ENCODE measurements at places on chromosomes 3 and 15.

GRCh38 chr3:172478116-172478515 lies 29.9 kb upstream of the GHSR start:
- DNase-seq = no peak

GRCh38 chr15:40358471-40359353 lies 693 bp downstream of the DISP2 start:
- DNase-seq = peak; percentile 53

DNA sequence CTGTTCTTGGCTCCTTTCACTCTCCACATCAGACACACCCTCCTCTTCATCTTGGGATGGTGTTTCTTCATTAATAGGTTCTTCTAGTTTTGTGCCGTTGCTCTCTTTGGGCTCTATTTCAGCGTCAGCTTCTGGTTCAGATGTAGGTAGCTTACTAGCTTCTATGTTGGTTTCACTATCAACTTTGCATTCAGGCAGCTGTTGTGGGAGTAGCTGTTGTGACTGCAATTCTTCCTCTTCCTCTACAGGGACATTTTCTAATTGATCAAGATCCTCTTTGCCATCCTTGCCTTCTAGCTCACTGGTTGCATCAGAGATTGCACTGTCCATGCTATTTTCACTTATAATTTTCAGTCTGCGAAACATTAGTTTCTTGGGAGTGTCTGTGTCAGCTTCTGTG lies 80.1 kb downstream of the SETD2 start:
- no peak for DNase-seq

GRCh38 chr15:48748535-48748934 lies 62.3 kb downstream of the CEP152 start:
- DNase-seq = no peak

DNA sequence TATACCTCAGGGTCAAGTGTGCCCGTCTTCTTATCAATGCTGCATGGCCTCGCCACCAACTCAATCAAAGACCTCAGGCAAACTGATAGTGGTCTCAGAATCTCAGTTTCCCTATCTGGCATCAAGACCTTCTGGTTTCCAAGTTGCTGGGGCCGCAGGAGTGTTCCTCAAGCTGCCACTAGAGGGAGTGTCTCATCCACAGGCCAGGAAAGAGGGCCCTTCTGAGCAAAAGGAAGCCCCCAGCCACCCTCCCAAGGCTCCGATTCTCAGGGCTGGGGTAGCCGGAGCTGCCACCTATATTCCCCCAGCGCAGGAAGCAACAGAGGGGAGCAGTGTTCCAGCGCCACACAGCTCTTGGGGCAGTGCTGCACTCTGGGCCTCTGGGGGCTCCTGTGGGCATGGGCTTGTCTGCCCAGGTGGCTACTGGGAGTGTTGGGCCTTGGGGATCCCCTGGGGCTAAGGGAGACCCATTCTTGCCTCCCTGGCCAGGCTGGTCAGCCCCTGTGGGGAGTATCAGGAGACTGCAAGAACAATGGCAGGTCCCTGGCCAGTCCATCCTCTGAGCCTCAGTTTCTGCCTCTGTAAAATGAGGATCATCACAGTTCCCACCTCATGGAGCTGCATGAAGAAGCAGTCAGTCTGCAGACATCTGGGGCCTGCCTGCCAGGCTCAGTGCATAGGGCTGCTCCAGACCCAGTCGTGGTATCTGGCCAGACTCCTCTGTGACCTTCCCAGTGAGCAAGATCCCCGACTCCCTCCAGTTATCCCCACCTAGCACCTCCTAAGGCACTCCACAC lies 23.4 kb upstream of the SEC13 start:
- no peak for DNase-seq

DNA sequence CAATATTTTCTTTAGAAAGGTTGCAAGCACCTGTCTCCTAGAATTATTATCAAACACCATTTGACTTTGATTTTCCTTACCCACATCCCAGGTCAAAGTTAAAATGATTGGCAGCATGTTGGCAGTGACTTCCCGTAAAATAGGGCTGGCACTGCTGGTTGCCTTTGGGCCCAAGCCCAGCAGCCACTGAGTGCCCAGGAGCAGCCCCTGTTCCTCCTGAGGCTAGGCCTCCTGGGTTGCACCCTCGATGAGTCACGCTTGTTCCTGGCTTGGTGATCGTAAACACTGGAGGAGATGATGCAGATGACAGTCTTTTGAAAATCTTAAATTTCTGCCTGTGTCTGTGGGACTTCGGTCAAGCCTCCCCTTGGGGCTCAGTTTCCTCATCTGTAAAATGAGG lies 290.0 kb downstream of the TLE3 start:
- peak; percentile 16 for DNase-seq

- DNase-seq = no peak
Measured at GRCh38 chr3:12363397-12364195, 74.7 kb downstream of the PPARG start.

DNA sequence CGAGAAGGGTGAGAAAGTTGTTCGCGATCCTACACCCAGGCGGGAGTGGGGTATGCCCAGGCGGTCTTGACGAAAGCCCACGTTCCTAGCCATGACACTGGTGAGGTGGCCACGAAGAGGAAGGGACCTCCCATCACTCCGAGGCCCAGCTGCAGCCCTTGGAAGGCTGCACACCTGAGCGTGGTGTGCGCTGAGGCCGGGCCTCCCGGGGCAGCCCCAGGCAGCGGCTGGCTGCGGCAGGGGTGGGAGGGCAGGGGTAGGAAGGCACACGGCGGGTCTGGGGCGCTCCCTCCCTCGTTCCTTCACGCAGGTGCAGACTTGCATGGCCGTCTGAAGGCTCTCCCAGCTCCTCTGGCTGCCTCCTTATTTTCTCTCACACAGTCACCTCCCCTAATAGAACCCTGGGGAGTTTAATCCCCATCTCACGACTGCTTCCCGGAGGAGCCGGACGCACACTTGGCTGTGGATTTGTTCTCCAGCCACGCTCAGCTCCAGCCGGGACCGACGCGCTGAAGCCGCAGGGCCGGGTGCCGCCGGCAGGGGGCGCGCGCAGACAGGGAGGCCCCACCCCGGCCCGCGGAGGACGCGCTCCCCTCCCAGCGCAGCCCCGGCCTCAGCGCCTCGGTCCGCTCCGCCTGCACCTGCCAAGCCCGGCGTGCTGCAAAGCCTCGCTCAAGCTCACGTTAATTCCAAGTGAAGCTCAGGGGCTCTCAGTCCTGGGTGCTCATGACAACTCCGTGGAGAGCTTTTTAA lies 37.8 kb upstream of the MUC4 start:
- DNase-seq = no peak

- no peak for DNase-seq
Measured at GRCh38 chr3:146625186-146625775, 20.1 kb upstream of the PLSCR5 start.

DNA sequence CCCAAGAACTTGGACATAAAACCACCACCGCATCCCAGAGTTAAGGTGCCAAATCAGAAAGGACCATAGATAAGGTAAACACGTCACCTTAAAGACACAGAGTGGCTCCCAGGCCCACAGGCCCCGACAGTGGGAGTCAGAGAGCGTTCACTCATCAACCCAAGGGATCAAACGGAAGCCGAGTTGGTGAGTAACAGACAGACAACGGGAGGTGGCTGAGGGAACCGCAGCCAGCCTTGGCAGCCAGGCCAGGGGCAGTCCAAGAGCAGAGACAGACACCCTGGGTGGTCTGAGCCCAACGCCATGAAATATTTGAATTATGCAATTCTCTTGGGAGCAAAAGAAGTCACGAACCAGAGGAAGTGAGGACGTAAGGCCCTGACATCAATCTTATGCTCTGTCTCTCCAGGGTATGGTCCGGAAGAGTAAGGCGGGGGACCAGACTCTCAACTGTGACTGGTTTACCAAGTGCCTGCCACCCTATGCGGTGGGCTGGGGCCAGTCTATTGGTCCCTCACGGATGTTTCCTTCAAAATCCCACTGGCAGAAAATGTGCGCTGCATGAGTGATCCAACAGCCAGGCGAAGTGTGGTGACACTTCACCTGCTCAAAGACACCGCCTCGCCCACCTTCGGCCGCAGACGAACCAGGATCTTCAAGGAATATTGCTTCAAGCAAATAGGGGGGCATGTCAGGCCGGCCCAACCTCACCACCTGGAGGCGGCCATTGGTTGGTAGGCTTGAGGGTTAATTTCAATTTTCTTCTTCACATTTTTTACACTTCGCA lies 34.3 kb downstream of the TMEM44 start:
- DNase-seq = no peak

DNA sequence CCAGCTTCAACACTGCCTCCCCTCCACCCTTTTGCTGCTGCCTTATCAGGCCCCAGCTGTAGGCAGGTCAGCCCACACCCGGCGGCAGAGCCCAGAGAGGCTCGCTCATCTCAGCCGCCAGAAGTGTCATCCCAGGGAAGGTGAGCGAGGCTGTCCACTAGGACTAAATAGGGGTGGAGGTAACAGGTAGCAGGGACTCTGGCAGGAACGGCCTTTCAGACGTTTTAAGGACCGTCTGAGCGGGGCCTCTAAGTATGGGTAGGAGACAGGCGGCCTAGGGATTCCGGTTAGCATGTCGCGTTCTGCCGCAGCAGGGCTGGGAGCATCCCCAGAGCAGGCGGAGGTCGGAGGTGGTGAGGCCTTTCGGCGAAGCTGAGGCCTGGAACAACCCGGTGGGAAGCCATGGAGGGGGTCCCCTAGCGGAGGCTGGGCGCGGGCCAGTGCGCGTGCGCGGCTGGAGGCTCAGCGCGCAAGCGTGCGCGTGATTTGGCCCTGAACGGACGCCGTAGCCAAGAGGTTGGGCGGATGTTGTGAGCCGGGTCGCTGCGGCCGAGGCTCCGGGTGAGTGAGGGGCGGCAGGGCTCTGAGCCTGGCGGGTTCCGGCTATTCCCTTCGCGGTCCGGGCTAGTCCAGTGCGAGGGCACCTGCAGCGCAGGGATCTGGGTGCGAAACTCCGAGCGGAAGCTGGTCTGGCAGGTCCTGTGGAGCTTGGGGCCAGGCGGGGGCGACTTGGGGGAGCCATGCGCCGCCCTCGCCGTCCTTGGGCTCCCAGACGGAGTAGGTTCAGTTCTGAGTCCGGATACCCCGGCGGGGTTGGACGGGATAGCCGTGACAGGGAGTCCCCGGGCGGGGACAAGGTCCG lies at the start of the genes MST1 and RNF123:
TSS of gene MST1 (minus strand) at position 429 of the 862 bp plus-strand sequence. CDS start 783 bp downstream, outside the sequence.
TSS of gene RNF123 (plus strand) at position 512 of the 862 bp plus-strand sequence. CDS start 1,609 bp downstream, outside the sequence.
- DNase-seq = no peak
